ENCODE measurements at places on chromosomes 4 and X.

- DNase-seq = no peak
Observed at GRCh38 chr4:3705236-3705987, 60.8 kb upstream of the ADRA2C start.

DNA sequence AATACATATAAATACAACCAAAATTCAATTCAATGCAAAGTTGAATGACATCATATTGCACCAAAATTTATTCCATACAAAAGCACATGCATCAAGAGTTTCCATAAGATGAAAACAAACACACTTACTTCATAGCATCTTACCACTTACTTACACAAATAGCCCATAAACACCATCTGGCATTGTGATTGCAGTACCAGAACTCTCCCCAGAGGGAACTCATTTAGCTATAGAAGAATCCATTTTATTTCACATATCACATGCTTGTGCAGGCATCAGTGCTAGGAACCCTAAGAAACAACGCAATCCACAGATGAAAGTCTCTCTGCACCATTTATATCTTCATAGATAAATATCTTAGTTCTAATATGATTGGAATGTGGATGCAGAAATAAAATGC, 77.9 kb downstream of the SLC7A11 start:
- DNase-seq = no peak

DNA sequence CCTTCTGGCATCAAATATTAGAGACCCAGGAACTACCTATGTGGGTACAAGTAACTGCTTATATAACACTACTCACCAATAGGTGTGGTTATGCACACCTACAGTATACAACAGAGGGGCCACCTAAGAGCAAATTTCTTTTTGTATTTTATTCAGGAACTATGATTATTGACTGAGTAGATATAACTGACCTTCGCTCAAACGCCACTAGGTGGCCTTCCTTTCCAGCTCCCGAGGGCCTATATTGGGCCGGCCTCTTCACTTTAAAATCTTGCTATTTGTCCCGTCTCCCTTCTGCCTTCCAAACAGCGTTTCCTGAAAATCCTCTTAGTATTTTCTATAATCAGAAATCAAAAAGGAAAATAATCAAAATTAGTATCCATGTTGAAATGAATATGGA, 19.9 kb upstream of the PABPC5 start:
- no peak for DNase-seq

GRCh38 chr4:20351360-20352162, 99.9 kb downstream of the SLIT2 start:
- DNase-seq = no peak
